ENCODE measurements at places on chromosomes 1 and 21.

DNA sequence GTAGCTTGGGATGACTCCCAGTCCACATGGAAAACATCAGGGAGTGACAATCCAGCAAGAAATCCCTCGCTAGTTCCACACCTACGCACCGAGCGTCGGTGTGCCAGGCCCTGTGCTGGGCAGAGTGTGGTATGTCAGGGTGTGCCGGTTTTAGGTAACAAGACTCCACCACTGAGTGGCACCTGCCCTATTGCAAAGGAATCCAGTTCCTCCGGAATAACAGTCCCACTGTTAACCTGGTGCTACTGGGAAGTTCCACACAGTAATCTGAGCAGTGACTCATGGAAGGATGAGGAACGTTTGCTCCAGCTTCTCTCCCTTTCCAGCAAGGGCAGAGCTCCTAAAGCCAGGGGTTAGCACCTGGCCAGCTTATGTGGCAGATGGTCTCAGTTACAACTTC, 14.3 kb downstream of the RNF207 start:
- DNase-seq, result no peak

DNA sequence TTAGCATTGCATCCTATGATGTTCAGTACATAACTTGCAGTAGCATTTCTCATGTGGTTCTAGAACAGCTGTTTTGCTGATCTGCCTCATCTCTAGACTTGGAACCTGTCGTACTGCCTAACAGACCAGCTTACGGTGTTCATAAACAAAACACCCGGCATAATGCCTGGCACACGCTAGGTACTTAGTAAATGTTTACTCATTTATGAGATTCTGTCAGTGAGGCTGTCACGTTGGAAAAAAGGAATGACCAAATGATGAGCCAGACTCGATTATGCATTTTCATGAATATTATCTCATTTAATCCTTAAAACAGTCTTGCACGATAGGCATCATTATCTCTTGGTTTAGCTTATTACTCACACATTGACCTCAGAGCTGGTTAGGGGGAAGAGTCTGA, 46.4 kb downstream of the CACHD1 start:
- DNase-seq, result no peak

DNA sequence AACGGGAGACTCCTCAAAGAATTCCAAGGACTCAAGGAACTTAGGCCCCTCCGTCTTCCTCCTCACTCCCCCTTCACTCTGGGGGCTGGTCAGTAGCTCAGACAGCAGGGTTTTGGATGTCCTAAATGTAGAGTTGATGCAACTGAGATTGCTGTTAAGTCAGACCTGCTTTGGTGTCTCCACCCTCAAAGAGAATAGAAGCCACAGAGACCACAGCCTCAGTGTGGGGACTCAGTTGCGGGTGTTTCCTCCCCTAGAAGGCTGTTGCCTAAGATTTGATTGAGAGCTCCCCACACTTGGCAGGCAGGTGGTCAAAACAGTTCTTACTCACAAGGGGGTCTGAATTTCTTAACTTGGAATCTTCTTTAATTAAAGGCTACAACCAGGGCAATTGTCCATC, 7.6 kb downstream of the MAN1C1 start:
- no peak for DNase-seq

DNA sequence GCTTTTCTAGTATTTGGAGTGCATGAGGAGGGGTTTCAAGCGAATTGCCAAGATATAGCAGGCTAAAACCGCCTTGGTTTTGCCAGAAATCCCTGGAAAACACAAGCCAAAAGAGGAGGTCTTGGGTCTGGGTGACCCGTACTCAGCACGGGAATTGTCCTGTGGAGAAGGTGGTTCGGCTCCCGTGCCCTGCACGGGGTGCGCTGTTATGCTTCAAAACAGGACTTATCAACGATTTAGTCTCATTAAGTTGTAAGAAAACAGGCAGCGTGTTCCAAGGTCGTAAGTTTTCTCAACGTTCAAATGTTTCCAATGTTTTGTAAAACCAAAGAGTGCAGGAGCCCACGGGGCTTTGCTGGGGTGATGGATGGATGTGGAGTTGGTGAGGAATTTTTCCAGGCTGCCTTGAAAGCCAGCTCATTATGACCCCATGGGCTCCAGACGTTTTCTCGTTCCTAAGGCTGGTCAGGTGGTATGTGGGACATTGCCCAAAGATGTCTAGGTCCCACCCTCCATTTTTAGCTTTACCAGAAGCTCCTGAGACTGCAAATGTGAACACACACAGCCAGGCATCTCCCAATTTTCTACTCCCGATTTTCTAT, 75.4 kb upstream of the CLDN14 start:
- DNase-seq, result no peak

- no peak for DNase-seq
These were observed 6.8 kb upstream of the IFNGR2 start for GRCh38 chr21:33396436-33396835.

- no peak for DNase-seq
These were observed 251.6 kb downstream of the KIF26B start for GRCh38 chr1:245406426-245406825.

GRCh38 chr1:115530407-115530806, 111.4 kb upstream of the VANGL1 start:
- DNase-seq, result no peak

DNA sequence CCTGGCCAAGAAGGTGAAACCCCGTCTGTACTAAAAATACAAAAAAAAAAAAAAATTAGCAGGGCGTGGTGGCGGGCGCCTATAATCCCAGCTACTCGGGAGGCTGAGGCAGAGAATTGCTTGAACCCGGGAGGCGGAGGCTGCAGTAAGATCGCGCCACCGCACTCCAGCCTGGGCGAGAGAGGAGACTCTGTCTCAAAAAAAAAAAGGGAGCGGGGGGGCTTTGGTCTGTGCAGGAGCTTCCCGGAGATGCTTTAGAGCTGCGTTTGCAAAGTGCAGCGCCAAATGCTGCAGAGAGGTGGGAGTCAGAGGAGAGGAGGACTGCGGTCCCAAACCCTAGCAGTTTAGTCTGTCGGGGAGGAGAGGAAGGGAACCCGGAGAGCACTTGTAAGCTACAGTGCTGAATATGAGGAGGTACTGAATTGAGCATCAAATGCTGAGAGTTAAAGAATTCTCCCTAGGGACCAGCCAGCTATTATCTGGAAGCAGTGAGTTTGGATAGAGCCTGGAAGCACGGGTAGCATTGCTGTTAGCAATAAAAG, 569 bp downstream of the FALEC start:
- DNase-seq, result no peak

GRCh38 chr1:109950509-109950908, 34.1 kb upstream of the AHCYL1 start:
- no peak for DNase-seq

GRCh38 chr1:215344539-215344938, 222.6 kb upstream of the KCTD3 start:
- no peak for DNase-seq

- no peak for DNase-seq
These were observed 10.5 kb upstream of the LRRC52 start for GRCh38 chr1:165533254-165533653.

GRCh38 chr1:86779308-86780191, 75.2 kb downstream of the SH3GLB1 start:
- no peak for DNase-seq

- no peak for DNase-seq
These were observed 161.9 kb upstream of the GORAB start for GRCh38 chr1:170370087-170370486.

Measured in neural crest cell (in vitro differentiated cells).